ENCODE measurements at places on chromosomes 6 and 20.

DNA sequence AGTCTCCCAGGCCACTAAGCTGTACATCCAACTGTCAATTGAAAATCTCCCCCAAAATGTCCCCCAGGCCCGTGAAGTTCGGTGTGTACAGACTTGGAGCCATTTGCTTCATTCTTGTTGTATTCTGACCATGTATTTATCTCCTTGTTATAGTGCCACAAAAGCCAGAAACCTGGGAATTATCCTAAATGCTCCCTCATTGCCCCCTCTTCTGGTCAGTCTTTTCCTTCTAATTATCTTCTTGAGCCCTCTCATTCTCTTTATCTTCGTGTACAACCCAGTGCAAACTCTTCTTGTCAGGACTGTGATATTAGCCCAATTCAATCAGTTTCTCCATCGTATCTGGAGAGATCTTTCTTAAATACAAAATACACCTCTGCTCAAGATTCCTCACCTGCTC is 64.7 kb downstream of the RFX6 start:
- H3K27me3 ChIP-seq = no peaks in the 10 kb centered on the region
- no peaks in the 10 kb centered on the region for H3K4me1 ChIP-seq
- DNase-seq = no peak

GRCh38 chr6:75478929-75479328 is 14.7 kb downstream of the FILIP1 start:
- no peak overlapping the region for H3K4me3 ChIP-seq
- no peaks in the 10 kb centered on the region for H3K36me3 ChIP-seq
- DNase-seq = no peak
- H3K27ac ChIP-seq = no peak overlapping the region
- no peaks in the 10 kb centered on the region for H3K4me1 ChIP-seq

DNA sequence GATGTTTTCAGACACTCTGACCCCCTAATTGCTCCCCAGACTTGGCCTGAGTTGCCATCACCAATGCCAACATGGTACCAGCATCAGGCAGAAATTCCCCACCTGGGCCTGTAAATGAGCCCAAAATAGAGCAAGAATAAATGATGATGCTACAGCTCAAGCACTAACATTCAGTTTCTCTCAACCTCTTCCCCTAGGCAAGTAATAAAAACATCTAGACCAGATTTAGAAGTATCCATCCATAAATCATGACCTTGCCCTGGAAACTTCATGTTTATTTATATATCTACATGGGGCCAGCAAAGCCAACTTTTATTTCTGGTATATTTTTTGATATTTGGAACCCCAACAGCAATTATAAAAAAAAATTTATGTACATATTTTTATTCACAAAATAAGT is 221.4 kb upstream of the PLN start:
- no peaks in the 10 kb centered on the region for H3K36me3 ChIP-seq
- no peaks in the 10 kb centered on the region for H3K27me3 ChIP-seq
- no peak for DNase-seq
- H3K4me3 ChIP-seq = no peak overlapping the region

DNA sequence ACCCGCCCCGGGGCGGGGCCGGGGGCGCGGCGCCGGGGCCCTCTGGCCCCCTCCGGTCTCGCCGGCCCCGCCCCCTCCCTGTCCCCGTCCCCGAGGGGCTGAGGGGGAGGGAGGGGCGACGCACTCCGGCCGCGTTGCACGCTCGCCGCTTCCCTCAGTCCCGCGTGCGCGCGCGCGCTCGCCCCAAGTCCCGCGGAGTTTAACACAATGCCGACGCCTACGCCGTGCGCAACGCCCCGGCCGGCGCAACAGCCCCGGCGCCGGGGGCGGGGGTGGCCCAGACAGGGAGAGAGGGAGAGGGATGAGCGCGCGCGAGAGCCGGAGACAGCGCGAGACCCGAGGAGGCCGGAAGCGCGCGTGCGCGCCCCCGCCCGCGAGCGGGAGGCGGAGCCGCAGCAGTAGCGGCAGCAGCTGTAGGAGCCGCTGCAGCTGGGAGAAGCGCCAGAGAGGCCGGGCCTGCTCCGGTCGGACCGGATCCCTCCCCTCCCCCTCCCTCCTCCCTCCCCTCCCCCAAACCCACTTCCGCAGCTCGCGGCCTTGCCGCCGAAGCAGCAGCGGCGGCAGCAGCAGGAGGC is 996 bp downstream of the ZBTB2 start:
- peaks cover 50% of the 10 kb centered on the region for H3K4me1 ChIP-seq
- H3K4me3 ChIP-seq = peak overlapping the region; percentile 96
- no peaks in the 10 kb centered on the region for H3K27me3 ChIP-seq
- peak; percentile 97 for DNase-seq
- H3K36me3 ChIP-seq = no peaks in the 10 kb centered on the region

DNA sequence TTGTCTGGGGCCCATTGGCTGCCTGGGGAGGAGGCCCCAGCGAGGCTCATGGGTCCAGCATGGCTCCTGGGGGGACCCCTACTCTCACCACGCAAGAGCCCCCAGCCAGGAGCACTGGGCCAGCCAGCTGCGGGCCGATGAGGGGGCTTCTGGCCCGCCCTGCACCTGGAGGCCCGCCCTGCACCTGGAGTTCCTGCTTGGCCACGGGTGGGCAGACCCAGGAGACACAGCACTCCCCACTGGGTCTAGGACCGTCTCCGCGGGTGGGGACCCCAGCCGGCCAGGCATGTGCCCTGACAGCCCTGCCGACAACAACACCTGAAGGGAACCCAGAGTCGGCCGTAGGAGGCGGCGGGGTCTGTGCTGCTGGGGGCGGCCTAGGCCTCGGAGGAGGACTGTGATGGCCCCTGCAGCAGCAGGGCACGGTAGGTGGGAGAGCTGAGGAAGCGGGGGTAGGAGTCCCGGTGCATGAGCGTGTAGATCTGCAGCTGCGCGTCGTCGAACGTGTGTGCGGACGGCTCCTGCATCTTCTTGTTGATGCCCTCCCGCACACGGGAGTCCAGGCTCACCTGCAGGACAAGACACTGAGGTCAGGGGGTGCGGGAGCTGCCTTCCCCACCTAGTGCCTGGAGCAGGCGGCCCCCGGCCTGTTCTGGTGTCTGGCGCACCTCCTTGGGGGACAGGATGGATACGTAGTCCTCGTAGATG is 5.7 kb downstream of the RGS19 start:
- H3K4me3 ChIP-seq = no peak overlapping the region
- peaks cover 14% of the 10 kb centered on the region for H3K4me1 ChIP-seq
- H3K27ac ChIP-seq = no peak overlapping the region
- no peaks in the 10 kb centered on the region for H3K36me3 ChIP-seq
- DNase-seq = no peak
- H3K27me3 ChIP-seq = no peaks in the 10 kb centered on the region

DNA sequence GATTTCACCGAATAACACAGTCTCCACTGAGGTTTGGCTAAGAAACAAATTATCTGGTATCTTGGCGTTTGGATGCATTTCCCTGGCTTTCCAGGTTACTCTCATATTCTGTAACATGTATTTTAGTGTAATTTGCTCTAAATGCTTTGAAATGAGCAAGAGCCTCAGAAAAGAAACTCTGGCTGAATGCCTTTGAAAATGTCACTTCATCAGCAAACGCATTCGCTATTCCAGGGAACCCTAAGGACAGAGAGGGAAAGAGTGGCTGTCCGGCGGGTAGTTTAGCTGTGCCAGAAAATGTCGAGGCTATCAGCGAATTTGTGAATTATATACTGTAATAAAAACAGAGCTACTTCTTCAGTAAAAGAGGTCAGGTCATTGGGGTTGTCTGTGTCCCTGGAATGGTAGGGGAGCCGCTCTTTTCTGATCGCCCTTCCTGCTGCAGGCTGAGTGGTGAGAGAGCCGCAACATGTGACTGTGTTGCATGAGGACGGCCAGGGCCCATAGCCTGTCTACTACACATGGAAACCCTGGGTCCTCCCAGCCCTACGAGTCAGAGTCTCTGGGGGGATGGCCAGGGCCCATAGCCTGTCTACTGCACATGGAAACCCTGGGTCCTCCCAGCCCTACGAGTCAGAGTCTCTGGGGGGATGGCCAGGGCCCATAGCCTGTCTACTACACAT is 57.3 kb downstream of the SMOC2 start:
- no peak for DNase-seq
- H3K27me3 ChIP-seq = no peaks in the 10 kb centered on the region
- no peaks in the 10 kb centered on the region for H3K36me3 ChIP-seq
- no peak overlapping the region for H3K27ac ChIP-seq
- no peaks in the 10 kb centered on the region for H3K4me1 ChIP-seq
- no peak overlapping the region for H3K4me3 ChIP-seq

DNA sequence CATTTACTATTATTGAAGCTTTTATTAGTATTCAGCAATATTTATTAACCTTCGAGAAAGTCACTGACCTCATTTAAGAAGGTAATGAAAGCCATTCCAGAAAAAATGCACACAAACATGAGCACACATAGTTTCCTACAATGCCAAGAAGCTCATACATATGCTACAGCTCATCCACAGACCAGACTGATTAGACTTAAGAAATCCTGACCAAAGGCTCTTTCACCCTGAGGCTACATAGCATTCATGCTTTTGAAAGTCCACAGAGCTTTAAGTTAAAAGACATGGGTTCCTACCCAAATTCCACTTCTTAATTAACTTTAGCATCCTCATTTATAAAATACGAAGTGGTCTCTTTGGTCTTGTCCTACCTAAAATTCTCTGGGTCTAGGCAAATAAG is 430.4 kb downstream of the TBC1D32 start:
- H3K27me3 ChIP-seq = no peaks in the 10 kb centered on the region
- H3K36me3 ChIP-seq = no peaks in the 10 kb centered on the region
- no peak for DNase-seq

- H3K4me1 ChIP-seq = peaks cover 6% of the 10 kb centered on the region
- no peak for DNase-seq
- H3K27ac ChIP-seq = no peak overlapping the region
- H3K27me3 ChIP-seq = no peaks in the 10 kb centered on the region
- no peaks in the 10 kb centered on the region for H3K36me3 ChIP-seq
Measured at GRCh38 chr20:46559685-46560440, 9.4 kb upstream of the OCSTAMP start.

- no peak for DNase-seq
- no peaks in the 10 kb centered on the region for H3K27me3 ChIP-seq
- H3K4me3 ChIP-seq = no peak overlapping the region
- H3K4me1 ChIP-seq = no peaks in the 10 kb centered on the region
- no peaks in the 10 kb centered on the region for H3K36me3 ChIP-seq
Measured at GRCh38 chr6:84103029-84103428, 69.5 kb downstream of the MRAP2 start.

DNA sequence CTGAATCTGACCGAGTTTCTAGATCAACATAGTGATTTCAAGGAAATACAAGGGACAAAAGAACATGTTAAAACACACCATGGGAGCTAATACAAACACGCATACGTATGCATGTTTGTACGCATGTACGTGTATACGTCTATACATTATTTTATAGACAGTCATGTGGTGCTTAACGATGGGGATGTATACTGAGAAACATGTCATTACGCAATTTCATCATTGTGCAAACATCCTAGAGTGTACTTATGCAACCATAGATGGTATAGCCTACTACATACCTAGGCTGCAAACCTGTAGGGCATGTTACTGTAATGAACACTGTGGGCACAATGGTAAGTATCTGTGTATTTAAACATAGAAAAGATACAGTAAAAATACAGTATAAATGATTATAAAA is 25.0 kb upstream of the NELFCD start:
- no peaks in the 10 kb centered on the region for H3K4me1 ChIP-seq
- no peak overlapping the region for H3K27ac ChIP-seq
- H3K4me3 ChIP-seq = no peak overlapping the region
- H3K36me3 ChIP-seq = no peaks in the 10 kb centered on the region
- no peak for DNase-seq

DNA sequence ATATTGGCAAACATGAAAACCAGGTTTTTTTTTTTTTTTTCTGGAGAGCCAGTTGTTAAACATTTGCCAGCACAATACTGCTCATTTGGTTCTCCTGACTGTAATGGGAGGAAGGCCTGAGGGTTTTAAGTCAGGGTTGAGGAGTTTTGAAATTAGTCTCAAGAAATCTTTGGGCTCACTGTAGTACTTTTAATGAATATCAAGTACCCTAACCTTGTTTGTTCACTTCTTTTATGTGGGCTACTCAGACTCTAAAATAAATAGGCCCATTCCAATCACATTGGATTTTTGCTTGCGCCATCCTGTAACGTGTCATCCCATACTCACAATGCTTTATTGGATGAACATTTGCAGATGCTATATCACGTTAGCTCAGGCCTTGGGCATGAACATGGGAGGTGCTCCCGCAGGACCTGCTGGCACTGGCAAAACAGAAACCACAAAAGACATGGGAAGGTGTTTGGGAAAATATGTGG is 146.9 kb downstream of the DNAH8 start:
- H3K27me3 ChIP-seq = no peaks in the 10 kb centered on the region
- H3K27ac ChIP-seq = no peak overlapping the region
- H3K36me3 ChIP-seq = no peaks in the 10 kb centered on the region
- no peak for DNase-seq
- no peaks in the 10 kb centered on the region for H3K4me1 ChIP-seq

DNA sequence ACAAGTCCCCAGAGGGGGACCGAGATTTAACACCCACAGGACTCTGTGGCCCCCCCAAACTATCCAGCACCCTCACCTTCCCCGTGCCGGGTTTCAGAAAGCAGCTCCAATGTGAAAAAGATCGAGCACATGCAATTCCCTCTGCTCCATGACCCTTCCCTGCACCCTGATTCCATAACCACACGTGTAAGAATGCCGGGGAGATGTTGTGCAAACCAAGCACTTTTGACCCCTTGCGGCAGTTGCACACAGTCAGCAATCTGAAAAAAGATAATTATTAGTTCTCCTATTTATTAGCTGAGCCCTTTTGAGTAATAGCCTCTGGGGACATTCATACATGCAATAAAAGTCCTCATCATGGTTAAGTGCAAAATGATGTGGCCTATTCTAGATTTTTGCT is 13.0 kb downstream of the FOXQ1 start:
- no peak for DNase-seq
- peaks cover 12% of the 10 kb centered on the region for H3K4me1 ChIP-seq
- H3K4me3 ChIP-seq = no peak overlapping the region

DNA sequence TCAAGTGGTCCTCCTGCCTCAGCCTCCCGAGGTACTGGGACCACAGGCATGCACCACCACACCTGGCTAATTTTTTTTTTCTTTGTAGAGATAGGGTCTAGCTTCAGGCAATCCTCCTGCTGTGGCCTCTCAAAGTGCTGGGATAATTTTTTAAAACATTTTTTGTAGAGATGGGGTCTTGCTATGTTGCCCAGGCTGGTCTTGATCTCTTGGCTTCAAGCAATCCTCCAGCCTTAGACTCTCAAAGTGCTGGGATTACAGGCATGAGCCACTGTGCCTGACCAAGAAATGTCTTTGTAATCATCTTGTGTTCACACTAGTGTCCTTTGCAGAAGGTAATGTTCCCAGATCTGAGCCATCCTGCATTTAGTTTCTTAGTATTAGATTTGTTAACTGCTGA is 61.6 kb downstream of the RIPOR2 start:
- H3K36me3 ChIP-seq = peaks cover 9% of the 10 kb centered on the region
- no peaks in the 10 kb centered on the region for H3K27me3 ChIP-seq
- no peak overlapping the region for H3K27ac ChIP-seq
- DNase-seq = no peak
- no peaks in the 10 kb centered on the region for H3K4me1 ChIP-seq

Measured in vagina (tissue), 2 donors.